Effector memory CD4-positive, alpha-beta T cell (primary cell): ENCODE measurements at places on chromosomes 4 and X.

DNA sequence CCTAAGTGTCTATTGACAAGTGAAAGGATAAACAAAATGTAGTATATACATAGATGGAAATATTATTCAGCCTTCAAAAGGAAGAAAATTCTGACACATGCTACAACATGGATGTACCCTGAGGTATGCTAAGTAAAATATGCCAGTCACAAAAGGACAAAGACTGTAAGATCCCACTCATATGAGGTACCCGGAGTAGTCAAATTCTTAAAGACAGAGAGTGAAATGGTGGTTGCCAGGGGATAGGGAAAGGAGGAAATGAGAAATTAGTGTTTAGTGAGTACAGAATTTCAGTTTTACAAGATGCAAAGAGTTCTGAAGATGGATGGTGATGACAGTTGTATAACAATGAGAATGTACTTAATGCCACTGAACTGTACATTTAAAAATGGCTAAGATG lies 102.3 kb upstream of the NAP1L5 start:
- DNase-seq, result no peak

GRCh38 chrX:81082649-81083048 lies 119.1 kb downstream of the HMGN5 start:
- DNase-seq, result no peak

GRCh38 chr4:139890816-139891215 lies 225.2 kb downstream of the MGST2 start:
- no peak for DNase-seq

GRCh38 chr4:98027827-98028226 lies 115.4 kb downstream of the STPG2 start:
- no peak for DNase-seq

DNA sequence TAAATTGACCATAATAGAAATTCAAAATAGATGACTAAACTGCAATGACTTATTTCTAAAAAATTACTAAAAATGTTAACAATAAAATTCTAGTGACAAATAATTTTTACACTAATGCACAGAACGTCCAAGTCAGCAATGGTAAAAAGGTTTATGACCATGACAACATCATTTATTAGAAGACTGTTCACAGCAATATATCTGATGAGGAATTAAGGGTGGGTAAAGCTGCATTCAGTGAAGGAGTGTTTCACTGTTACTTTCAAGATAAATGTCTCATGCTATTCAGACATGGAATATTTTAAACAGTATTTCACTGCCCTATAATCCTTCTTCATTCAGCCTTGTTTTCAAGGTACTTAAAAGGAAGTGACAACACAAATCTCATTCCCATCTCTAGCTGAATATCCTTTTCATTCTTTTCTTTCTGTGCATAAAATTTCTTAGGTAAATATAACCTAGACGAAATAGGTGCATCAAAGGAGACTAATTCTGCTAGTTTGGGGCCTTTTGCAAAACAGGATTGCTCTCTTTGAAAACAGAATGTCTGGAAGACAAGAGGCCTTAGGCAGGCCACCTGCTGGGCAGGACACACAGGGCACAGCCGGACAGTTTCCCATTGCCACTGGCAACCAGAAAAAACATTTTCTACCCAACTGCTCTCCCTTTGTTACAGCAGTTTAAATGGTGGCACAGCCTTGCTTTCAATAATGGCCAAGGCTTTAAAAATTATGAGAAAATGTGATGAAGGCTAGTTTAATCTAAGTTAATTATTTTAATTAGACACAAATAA lies 600.3 kb downstream of the SPRY1 start:
- DNase-seq, result no peak

DNA sequence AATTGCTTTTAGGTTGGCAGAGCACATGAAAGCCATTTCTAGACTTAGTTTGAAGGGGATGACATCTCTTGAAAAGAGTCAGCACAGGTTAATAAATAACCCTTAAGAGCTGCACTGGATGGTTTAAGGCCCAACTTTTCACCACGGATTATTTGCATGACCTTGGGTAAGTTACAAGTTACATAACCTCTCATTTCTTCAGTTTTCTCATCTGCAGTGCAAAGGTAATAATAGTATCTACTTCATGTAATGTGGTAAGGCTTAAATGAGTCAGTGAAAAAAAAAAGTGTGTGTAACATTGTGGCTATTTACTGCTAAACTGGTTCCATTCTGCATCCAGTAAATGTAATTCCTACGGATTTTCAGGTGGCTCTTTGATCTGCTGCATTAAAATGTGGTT lies 715.8 kb downstream of the CCSER1 start:
- no peak for DNase-seq

DNA sequence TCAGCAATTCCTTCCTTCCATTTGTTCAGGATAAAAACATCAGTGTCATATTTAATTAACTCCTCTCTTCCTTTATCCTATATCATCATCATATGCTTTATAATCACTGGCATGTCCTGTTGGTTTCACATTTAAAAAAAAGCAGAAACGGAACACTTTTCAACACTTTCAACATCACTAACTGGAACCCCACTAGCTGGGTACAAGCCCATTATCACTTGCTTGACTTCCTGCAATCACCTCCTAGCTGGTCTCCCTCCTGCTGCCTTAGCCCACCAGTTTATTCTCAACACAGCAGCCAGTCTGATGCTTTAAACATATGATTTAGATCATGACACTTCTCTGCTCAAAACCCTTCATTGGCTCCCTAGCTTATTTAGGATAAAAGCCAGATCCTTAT lies 116.4 kb upstream of the LSM6 start:
- no peak for DNase-seq

DNA sequence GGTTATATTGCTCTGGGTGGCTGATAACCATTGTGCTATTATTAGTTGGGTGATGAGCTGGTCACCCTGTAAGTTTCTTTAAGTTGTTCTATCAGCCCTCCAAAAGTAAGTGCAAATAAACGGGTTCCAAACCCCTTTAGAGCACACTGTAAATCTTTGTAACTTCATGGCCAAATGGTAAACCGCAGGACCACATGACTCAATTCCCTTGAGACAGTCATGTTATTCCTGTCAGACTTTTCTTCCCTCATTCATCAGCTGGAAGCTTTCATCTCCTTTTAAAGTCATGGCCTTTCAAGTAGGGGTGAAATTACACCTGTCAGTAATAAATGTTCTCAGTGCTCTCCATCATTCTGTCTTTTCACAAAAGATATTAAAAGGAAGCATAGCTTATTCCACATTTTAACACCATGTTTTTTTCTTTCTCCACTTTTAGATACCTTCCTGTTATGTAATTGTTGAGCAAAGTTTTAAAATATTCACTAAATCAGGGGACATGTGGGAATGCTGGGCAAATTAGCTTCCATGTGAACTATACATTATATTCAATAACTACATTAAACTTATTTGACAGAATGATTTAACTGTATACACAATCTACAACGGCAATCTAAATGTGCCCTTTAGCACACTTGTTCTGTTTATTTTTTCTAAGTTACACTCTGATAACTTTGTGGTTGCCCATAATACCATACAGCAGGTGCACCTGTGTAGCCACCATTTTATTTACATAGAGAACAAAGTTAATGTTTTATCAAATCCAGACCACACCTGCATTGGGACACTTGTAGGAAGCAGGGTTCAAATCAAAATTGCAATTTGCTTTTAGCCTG lies 275.5 kb downstream of the CFAP299 start:
- DNase-seq, result no peak

DNA sequence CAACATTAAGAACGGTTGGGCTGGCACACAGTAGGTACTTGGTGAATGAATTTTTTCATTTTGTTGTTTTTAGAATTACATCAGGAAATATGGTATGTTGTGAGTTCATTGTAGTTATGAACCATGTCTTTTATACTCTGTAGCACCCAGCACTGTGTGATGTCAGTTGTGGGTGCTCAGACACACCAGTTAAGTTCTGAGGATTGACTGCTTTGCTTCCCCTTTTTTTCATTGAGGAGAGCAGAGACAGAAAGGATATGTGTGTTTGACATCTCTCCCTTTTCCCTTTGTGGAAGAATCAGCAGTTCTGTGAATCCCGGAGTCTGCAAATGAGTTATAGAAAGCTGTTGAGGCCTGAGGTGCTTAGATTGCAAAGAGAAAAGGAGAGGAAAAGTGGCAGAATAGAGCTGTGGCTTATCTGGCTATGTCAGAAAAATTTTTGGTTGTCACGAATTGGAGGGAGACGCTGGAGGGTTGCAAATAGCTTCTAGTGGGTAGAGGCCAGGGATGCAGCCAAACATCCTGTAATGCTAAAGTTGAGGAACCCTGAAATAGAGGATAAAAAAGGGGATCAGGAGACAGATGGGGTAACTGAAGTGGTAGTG lies 13.1 kb downstream of the SMAD1 start:
- DNase-seq, result no peak

DNA sequence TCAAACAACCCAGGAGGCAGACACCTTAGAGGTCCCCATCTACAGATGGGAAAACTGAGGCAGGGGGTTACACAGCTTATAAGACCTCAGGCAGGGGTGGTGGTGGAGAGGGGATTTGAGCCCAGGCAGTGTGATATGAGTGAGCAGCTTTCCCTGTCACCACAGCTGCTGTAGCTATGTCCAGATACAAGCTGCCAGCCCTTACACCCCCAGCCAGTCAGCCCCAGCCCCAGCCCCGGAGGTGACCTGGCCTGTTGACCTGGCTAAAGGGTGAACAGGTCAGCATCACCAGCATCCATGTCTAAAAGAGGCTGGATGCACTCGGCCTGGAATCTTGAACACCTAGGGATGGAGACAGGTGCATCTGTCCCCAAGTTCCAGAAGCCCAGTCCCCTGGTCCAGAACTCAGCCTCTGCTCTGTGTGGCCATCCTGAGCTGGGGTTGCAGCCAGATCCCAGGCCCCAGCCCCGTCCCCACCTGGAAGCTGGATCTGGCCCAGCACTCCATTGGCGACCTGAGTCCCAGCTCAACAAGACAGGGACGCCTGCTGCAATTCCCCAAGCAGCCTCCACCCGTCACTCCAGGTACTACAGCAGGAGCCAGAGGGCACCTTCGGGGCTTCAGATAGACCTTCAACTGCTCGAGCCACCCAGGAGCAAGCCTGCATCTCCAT lies 89.5 kb downstream of the JAKMIP1 start:
- no peak for DNase-seq

DNA sequence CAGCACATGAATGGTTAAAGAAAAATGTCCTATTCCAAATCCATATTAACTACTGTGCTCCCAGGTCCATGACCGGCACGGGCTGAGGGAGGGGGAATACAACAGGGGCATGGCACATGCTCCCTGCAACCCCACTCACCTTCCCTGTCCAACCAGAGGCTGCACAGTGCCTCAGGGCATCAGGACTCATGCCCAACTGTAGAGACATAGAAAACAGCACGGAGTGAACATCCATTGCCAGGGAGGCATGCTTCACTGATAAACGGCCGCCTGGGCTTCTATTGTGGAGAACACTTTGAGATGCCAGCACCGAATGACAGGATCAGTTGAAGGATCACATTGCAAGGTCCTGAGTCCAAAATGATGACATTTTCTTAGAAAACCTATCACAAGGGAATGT lies 140.6 kb downstream of the STK32B start:
- DNase-seq, result no peak

GRCh38 chr4:137427411-137427810 lies 104.9 kb downstream of the PCDH18 start:
- DNase-seq, result no peak

DNA sequence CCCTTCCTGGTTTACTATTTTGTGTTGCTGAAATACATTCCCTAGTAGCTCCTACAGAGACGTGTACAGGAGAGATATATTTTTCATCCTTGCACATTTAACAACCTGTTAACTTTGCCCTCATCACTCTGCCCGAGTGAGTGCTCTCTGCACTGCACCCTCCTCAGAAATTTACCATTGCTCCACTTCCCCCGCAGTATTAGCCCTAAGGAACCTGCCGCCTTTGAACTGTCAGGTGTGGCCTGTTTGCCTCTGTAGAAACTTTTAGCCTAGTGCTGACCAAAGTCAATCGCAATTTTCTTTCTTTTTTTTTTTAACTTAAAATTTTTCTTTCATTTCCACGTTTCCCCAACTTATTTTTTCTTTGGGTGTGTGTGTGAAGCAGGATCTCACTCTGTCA lies 46.6 kb upstream of the TBL1X start:
- no peak for DNase-seq

- DNase-seq, result no peak
These were observed 13.0 kb downstream of the PPP1R3F start for GRCh38 chrX:49282647-49283011.

- DNase-seq, result no peak
These were observed 29.2 kb downstream of the CLRN2 start for GRCh38 chr4:17544205-17544604.
